Suprapubic skin (tissue), 4 donors: ENCODE measurements at places on chromosomes 6 and 20.

- H3K4me1 ChIP-seq, result peaks cover 66% of the 10 kb centered on the region
- no peaks in the 10 kb centered on the region for H3K27me3 ChIP-seq
- DNase-seq, result no peak
- no peaks in the 10 kb centered on the region for H3K36me3 ChIP-seq
These were observed 2.5 kb downstream of the NCOA7 start for GRCh38 chr6:125793280-125793679.

- H3K27ac ChIP-seq, result no peak overlapping the region
- H3K36me3 ChIP-seq, result no peaks in the 10 kb centered on the region
- peaks cover 52% of the 10 kb centered on the region for H3K27me3 ChIP-seq
- no peak for DNase-seq
- peaks cover 20% of the 10 kb centered on the region for H3K4me1 ChIP-seq
These were observed 511.8 kb upstream of the ZNF337 start for GRCh38 chr20:26208296-26209091.

DNA sequence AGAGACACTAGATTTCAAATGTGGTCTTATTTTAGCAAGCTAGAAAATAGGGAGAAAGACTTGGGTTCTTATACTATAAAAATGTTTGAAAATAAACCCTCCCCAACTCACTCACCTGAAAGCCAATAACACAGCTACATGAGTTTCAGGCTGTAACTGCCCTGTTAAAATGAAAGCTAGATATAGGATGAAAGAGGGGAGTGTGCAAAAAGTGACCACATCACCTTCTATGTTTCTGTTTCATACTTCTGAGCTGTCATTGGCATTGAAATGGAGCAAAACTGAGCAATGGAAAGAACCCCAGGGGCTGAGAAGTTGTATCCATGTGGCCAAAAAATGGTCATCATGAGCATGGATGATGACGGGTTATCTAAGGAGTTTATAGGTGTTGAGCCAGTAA lies 148.1 kb upstream of the TENT5A start:
- H3K36me3 ChIP-seq, result no peaks in the 10 kb centered on the region
- no peak overlapping the region for H3K27ac ChIP-seq
- H3K4me3 ChIP-seq, result no peak overlapping the region
- no peaks in the 10 kb centered on the region for H3K27me3 ChIP-seq
- no peak for DNase-seq

DNA sequence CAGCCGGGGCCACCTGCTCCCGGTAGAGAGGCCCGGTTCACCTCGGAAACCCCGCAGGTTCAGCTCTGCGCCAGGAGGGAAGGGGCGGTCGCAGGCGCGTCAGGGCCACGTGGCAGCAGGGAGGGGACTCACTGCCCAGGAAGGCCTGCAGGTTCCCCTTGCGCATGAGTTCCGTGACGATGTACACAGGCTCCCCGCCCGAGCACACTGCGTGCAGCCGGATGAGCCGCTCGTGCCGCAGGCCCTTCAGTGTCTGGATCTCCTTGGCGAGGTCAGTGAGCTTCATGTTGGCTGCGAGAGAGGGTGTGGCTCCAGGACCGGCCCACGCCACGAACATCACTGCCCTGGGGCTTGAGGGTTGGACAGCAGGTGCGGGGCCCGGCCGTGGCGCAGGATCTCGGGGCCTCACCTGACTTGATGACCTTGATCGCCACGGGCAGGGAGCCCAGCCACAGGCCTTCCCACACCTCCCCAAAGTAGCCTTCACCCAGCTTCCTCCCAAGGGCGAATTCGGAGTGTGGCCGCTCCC lies 4.9 kb upstream of the PTK6 start:
- no peak for DNase-seq
- peaks cover 64% of the 10 kb centered on the region for H3K4me1 ChIP-seq
- peaks cover 12% of the 10 kb centered on the region for H3K27me3 ChIP-seq
- no peak overlapping the region for H3K4me3 ChIP-seq

DNA sequence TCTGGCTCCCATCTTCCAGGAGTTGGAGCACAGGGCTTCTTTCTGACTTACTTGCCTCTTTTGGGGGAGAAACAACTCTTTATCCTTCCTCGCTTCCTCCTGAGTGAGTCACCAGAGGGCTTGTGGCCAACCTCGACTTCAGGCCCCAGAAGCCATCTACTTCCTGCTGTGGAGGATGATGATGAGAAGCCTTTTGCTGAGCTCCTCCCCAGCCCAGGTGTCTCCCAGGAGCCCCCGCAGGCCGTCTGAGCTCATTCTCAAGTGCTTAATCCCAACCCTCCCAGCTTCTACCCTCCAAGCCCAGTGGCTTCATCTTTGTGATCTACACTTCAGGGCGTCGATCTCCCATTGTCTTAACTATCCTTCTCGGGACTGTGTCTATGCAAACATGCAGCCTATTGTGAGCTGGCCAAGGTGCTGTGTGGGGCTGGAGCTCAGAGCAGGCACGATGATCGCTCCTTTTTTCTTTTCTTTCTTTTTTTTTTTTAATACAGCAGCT lies 27.9 kb downstream of the SDCBP2 start:
- no peak overlapping the region for H3K4me3 ChIP-seq
- no peak for DNase-seq
- no peaks in the 10 kb centered on the region for H3K4me1 ChIP-seq

DNA sequence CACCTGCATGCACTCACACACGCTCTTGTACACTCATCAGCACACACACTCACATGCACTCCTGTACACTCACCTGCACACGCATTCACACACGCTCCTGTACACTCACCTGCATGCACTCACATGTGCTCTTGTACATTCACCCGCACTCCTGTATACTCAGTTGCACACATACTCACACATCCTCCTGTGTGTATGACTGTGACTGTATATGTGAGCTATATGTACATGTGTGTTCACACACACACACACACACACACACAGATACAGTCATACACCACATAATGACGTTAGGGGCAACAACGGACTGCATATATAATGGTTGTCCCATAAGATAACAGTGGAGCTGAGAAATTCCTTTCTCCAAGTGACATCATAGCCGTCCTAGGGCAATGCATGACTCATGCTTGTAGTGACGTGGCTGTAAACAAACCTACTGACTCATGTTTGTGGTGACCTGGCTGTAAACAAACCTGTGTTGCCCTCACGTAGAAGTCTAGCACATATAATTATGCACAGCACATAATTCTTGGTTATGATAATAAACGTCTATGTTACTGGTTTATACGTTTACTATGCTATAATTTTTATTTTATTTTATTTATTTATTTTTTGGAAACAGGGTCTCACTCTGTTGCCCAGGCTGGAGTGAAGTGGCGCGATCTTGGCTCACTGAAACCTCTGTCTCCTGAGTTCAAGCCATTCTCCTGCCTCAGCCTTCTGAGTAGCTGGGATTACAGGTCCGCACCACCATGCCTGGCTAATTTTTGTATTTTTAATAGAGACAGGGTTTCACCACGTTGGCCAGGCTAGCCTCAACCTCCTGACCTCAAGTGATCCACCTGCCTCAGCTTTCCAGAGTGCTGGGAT lies 22.8 kb upstream of the TAF4 start:
- H3K36me3 ChIP-seq, result no peaks in the 10 kb centered on the region
- H3K27ac ChIP-seq, result no peak overlapping the region

DNA sequence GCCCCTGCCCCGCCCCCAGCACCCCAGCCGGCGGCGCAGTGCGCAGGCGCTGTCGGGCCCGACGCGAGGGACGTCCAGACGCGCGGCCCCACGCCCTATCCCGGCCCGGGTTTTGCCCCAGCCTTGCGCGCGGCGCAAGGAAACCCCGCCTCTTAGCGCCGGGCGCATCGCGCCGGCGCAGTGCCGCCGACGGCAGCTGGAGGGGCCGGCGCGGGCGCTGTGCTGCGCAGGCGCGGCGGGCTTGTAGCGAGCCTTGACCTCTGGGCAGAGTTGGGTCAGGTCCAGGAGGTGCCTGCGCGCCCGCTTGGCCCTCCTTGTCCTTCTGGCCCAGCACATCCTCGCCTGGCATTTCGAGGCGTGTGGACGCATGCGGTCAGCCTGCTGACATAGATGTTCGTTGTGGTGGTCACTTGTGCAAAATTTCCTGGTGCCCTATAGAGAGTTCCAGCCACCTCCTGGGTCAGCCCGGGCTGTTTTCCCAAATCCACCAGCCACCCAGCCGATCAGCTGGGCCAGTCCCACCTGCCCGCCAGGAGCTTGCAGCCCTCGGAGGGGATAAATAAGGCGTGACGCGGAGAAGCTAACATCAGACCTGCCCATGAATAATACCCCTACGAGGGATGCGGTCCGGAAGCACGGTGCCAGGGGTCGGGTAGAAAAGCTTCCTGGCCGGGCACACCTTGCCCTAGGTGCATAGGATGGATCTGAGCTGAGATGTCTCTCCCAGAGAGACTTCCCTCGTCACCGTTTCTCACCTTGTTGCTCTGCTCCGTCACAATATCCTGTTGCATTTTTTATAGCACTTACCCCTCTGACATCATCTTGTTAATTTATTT lies 428 bp upstream of the PRELID3B start:
- no peaks in the 10 kb centered on the region for H3K27me3 ChIP-seq
- peak overlapping the region; percentile 76 for H3K27ac ChIP-seq
- peak; percentile 93 for DNase-seq
- H3K4me3 ChIP-seq, result peak overlapping the region; percentile 88

- DNase-seq, result no peak
- H3K27ac ChIP-seq, result peak overlapping the region; percentile 73
- peaks cover 29% of the 10 kb centered on the region for H3K4me1 ChIP-seq
- no peaks in the 10 kb centered on the region for H3K27me3 ChIP-seq
- no peak overlapping the region for H3K4me3 ChIP-seq
These were observed 54.4 kb upstream of the CCDC28A start for GRCh38 chr6:138719011-138719635.

- H3K4me3 ChIP-seq, result no peak overlapping the region
- H3K27me3 ChIP-seq, result no peaks in the 10 kb centered on the region
- H3K27ac ChIP-seq, result no peak overlapping the region
- H3K36me3 ChIP-seq, result peaks cover 52% of the 10 kb centered on the region
- no peaks in the 10 kb centered on the region for H3K4me1 ChIP-seq
These were observed 55.6 kb downstream of the SENP6 start for GRCh38 chr6:75657327-75657726.

GRCh38 chr6:131917763-131918649 lies 33.2 kb downstream of the CCN2 start:
- H3K27me3 ChIP-seq, result peaks cover 4% of the 10 kb centered on the region
- H3K4me1 ChIP-seq, result peaks cover 6% of the 10 kb centered on the region
- no peak overlapping the region for H3K27ac ChIP-seq
- H3K4me3 ChIP-seq, result no peak overlapping the region
- no peaks in the 10 kb centered on the region for H3K36me3 ChIP-seq

DNA sequence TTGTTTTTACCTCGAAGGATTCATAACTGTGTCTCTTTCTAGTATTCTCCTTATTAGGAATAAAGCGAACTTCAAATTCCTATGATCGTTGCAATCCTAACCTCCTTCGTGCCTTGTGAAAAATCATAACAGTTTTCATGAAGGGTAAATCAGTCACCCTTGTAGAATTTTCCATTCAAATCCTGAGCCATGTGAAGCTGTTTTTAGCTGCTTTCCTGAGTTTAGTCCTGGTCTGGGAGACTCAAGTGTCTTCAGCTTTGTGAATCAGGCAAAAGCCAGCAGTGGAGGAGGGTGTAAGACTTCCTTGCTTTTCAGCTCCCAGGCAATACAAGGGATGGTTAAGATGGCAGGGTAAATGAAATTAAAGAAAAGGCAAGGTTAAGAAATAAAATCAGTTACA lies 24.3 kb downstream of the GCNT2 start:
- H3K27me3 ChIP-seq, result no peaks in the 10 kb centered on the region
- no peak overlapping the region for H3K27ac ChIP-seq
- H3K36me3 ChIP-seq, result no peaks in the 10 kb centered on the region
- H3K4me3 ChIP-seq, result no peak overlapping the region
- no peaks in the 10 kb centered on the region for H3K4me1 ChIP-seq

DNA sequence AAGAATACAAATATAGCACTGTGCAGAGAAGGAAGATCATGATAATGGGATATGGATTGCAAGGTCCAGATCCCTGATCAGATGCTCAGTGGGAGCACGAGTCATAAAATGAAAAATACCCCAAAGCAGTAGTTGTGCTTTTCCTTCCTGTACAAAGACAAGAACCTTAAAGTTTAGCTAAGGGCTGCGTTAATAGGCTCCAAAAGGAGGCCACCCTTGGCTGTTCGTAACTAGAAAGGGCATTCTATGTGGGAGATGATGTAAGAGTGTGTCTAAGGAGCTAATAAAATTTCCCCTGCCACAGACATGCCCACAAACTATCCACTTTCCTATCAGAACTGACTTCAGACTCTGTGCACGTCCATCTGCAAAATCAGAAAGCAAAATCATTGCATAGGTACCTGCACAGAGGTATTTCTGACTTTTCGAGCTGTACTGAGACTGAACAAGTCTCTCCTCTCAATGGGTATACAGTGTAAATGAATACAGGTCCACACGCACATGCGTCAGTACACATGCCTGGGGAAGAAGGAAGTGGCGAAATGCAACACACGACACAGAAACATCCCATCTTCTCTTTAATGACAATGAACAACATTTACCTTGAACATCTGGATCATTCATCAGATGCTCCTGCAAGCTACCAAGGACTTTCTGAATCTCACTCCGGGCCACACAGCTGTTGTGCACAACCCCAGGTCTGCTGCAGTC lies 16.9 kb upstream of the ANKRD60 start:
- peaks cover 53% of the 10 kb centered on the region for H3K36me3 ChIP-seq
- no peak overlapping the region for H3K27ac ChIP-seq
- no peaks in the 10 kb centered on the region for H3K27me3 ChIP-seq
- DNase-seq, result no peak
- no peaks in the 10 kb centered on the region for H3K4me1 ChIP-seq

DNA sequence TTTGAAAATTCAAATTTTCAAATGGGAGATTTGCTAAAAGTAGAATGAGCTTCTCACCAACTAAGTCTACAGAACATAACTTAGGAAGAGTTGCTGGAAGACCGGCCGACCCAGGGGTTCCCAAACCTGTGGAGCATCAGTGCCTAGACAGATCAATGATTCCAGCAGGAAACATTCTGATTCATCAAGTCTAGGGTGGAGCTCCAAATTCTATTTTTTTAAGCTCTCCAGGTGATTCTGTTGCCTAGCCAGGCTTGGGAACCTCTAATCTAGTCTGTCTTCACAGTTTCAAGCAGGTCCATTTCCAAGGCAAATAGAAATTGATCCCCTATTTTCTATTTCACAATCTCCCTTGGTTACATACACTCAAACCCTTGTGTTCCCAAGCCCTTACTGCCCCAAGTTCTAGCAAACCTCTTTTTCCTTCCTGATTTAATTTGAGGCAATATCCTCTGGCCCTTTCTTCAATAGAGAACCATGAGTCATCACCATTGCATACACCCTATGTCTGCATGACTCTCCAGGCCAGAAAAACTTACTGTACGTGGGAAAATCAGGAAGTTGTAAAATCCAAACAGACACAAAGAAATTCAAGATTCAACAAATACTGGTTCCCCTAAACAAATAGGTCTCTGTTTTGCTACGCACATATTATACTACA lies 8.9 kb downstream of the ATXN1 start:
- peaks cover 57% of the 10 kb centered on the region for H3K4me1 ChIP-seq
- DNase-seq, result no peak
- no peak overlapping the region for H3K27ac ChIP-seq
- H3K27me3 ChIP-seq, result no peaks in the 10 kb centered on the region
- H3K4me3 ChIP-seq, result no peak overlapping the region
